SHP77 (cell line): ENCODE measurements at places on chromosomes 2 and 18.

- DNase-seq, result peak; percentile 77
Measured at GRCh38 chr18:7926526-7926925, 359.4 kb downstream of the PTPRM start.

GRCh38 chr2:170146784-170147183 is 31.2 kb upstream of the MYO3B start:
- DNase-seq, result no peak

- DNase-seq, result no peak
Measured at GRCh38 chr2:37091873-37092272, 7.6 kb downstream of the GPATCH11 start.

DNA sequence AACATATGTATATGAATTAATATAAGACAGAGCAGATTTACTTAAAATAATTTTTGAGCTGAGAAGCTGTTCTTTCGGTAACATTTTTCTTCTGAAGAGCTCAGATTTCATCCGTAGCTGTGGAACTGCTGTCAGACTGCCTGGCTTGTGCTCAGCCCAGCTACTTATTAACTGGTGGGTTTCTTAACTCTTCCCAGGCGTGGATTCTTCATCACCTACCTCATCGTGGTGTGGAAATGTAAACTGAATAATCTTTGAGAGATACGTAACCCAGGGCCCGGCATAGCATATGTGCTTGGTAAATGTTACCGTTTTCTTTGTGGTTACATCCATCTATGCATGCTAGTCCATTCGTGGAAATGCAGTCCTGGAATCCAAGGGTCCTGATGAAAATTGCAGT is 145.0 kb downstream of the MCFD2 start:
- DNase-seq, result no peak

DNA sequence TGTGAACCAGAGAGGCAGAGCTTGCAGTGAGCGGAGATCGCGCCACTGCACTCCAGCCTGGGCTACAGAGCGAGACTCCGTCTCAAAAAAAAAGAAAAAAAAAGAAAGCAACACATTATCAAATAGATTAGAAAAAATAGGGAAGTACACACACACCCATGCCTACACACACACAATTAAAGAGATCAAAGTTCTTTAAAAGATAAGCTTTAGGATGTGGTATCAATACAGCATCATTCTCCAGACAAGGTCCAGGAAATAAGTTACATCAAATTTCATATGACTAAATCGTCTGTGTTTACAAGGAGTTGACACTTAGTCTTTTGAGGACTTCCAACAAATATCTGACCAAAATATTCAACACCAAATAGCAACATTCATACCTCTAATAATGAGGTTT is 25.7 kb downstream of the PGAP1 start:
- DNase-seq, result no peak
